Thoracic aorta (tissue), 2 donors: ENCODE measurements at places on chromosomes 1 and 21.

DNA sequence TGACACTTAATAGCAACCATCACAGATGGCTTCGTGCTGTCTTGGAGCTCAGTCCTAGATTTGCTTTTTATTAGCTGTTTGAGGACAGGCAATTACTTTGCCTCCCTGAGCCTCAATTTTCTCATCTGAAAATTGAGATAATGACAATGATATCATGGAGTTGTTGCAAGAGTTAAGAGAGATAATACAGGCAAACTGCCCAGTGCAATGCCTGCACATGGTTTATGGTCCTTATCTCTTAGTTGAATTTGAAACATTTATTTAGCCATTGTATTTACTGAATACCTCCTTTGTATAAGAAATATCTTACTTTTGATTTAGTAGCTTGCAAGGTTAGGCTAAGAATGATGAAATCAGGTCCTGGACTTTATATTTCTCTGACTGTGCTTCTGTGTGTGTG is 17.7 kb downstream of the KCNA2 start:
- H3K4me3 ChIP-seq: no peak overlapping the region
- DNase-seq: no peak
- H3K27me3 ChIP-seq: no peaks in the 10 kb centered on the region
- H3K36me3 ChIP-seq: no peaks in the 10 kb centered on the region
- no peaks in the 10 kb centered on the region for H3K4me1 ChIP-seq

DNA sequence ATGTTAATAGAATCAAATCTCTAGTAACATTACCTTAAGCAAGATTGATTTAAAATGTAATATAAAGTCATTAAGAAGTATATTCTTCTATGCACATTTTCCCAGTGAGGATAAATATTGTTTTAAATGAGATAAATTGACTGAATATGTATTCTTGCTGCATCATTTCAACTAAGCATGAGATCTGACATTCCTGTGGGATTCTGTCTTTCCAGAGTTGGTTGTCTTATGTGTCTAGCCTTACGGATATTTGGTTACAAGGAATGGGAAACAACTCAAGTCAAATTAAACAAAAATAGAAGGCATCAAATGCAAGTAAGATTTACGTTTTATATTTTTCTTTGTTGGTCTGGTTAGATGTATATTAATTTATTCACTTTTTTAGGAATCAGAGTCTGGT is 287.5 kb downstream of the PTGER3 start:
- no peaks in the 10 kb centered on the region for H3K4me1 ChIP-seq
- DNase-seq: no peak
- no peaks in the 10 kb centered on the region for H3K27me3 ChIP-seq
- H3K27ac ChIP-seq: no peak overlapping the region
- no peaks in the 10 kb centered on the region for H3K36me3 ChIP-seq
- H3K4me3 ChIP-seq: no peak overlapping the region

GRCh38 chr1:112307930-112308591 is 88.0 kb upstream of the CTTNBP2NL start:
- no peak overlapping the region for H3K27ac ChIP-seq
- H3K36me3 ChIP-seq: no peaks in the 10 kb centered on the region
- H3K4me1 ChIP-seq: no peaks in the 10 kb centered on the region
- H3K27me3 ChIP-seq: no peaks in the 10 kb centered on the region
- H3K4me3 ChIP-seq: no peak overlapping the region

- H3K4me1 ChIP-seq: peaks cover 15% of the 10 kb centered on the region
- no peak overlapping the region for H3K27ac ChIP-seq
- no peak overlapping the region for H3K4me3 ChIP-seq
Measured at GRCh38 chr21:28063241-28064216, 929.1 kb downstream of the LTN1 start.

DNA sequence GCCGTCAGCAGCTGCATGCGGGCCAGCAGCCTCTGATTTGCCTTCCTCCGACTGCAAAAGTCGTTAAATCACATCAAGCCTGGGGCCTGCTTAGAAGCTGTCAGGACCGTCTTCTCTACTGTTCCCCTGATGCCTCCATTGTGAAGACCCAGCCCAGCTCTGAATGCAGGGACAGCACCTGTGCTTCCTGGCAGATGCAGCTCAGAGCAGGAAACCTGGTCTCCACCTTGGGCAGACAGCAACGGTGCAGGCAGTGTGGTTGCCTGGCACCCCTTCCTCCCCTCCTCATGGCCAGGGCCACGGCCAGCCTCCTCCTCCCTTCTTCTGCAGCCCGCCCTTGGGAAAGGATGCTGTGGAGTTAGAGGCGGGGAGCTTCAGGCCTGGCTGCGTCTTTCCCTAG is 92.3 kb upstream of the COL6A1 start:
- DNase-seq: no peak
- H3K36me3 ChIP-seq: no peaks in the 10 kb centered on the region
- peaks cover under 1% of the 10 kb centered on the region for H3K4me1 ChIP-seq

- H3K27ac ChIP-seq: no peak overlapping the region
- no peaks in the 10 kb centered on the region for H3K36me3 ChIP-seq
- H3K4me1 ChIP-seq: peaks cover 8% of the 10 kb centered on the region
Measured at GRCh38 chr1:25854554-25854953, 4.7 kb downstream of the AUNIP start.

- peak overlapping the region; percentile 22 for H3K27ac ChIP-seq
- no peaks in the 10 kb centered on the region for H3K27me3 ChIP-seq
- peaks cover 32% of the 10 kb centered on the region for H3K4me1 ChIP-seq
- DNase-seq: no peak
- peaks cover 21% of the 10 kb centered on the region for H3K36me3 ChIP-seq
- no peak overlapping the region for H3K4me3 ChIP-seq
Measured at GRCh38 chr1:202247837-202248795, 54.5 kb downstream of the LGR6 start.

- no peak overlapping the region for H3K4me3 ChIP-seq
- H3K4me1 ChIP-seq: peaks cover 70% of the 10 kb centered on the region
- peaks cover 91% of the 10 kb centered on the region for H3K36me3 ChIP-seq
- no peaks in the 10 kb centered on the region for H3K27me3 ChIP-seq
- peak overlapping the region; percentile 84 for H3K27ac ChIP-seq
Measured at GRCh38 chr21:38818325-38818723, 12.6 kb downstream of the ETS2 start.

- no peak overlapping the region for H3K4me3 ChIP-seq
- no peak for DNase-seq
- H3K27me3 ChIP-seq: no peaks in the 10 kb centered on the region
- no peaks in the 10 kb centered on the region for H3K36me3 ChIP-seq
- H3K4me1 ChIP-seq: no peaks in the 10 kb centered on the region
Measured at GRCh38 chr1:117540532-117540931, 65.3 kb upstream of the TENT5C start.

DNA sequence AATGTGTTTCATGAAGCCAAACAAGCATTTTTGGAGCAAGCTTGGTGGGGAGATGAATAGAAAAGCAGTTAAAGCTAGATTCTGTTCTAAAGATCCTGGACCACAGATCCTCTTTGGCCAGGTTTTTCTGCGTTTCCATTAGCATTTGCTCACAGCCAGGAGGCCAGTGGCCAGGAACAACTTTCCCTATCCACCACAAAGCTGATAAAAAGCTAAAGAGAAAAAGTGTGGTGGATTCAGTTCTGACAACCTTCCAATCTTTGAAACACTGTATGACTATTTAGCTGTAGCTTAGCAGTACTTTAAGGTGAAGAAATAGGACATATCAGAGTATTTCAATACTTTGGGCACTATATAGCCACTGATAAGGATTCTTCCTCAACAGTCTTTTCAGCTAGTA is 3.0 kb upstream of the NEK7 start:
- no peak overlapping the region for H3K4me3 ChIP-seq
- DNase-seq: no peak
- peaks cover 50% of the 10 kb centered on the region for H3K4me1 ChIP-seq

GRCh38 chr21:46081862-46082712 is 15.8 kb upstream of the COL6A2 start:
- H3K36me3 ChIP-seq: no peaks in the 10 kb centered on the region
- no peaks in the 10 kb centered on the region for H3K27me3 ChIP-seq
- peaks cover 12% of the 10 kb centered on the region for H3K4me1 ChIP-seq
- H3K27ac ChIP-seq: no peak overlapping the region

DNA sequence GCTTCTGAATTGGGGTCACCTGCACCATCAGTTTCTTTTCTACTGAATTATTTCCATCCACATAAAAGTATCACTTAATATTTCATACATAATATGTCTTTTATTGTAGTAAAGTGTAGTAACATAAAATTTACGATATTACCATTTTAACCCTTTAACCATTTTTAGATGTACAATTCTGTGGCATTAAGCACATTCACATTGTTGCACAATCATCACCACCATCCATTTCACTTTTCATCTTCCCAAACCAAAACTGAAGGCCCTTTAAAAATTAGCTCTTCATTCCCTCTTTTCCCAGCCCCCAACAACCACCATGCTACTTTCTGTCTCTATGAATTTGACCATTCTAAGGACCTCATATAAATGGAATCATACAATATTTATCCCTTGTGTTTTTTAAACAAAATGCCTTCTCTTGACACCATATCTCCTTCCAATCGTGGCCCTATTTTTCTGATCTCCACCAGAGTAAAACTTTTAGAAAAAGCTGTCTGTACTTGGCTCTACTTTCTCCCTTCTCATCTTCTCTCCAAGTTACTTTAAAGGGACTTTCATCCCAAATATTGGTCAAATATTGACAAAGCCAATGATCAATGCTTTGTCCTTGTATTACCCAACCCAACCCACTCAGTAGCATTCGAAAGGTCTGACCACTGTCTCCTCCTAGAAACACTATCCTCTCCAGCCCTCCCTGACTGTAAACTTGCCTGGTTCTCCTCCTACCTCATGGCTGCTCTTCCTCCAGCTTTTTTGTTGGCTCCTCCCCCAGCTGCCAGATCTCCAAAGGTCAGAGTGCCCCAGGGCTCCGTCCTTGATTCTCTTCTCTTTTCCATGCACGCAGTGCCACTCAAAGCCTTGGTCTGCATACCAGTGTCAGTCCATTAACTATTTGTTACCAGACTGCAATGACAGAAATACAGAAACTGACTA is 44.7 kb downstream of the SLC30A10 start:
- no peaks in the 10 kb centered on the region for H3K27me3 ChIP-seq
- no peaks in the 10 kb centered on the region for H3K36me3 ChIP-seq
- no peaks in the 10 kb centered on the region for H3K4me1 ChIP-seq
- no peak for DNase-seq

DNA sequence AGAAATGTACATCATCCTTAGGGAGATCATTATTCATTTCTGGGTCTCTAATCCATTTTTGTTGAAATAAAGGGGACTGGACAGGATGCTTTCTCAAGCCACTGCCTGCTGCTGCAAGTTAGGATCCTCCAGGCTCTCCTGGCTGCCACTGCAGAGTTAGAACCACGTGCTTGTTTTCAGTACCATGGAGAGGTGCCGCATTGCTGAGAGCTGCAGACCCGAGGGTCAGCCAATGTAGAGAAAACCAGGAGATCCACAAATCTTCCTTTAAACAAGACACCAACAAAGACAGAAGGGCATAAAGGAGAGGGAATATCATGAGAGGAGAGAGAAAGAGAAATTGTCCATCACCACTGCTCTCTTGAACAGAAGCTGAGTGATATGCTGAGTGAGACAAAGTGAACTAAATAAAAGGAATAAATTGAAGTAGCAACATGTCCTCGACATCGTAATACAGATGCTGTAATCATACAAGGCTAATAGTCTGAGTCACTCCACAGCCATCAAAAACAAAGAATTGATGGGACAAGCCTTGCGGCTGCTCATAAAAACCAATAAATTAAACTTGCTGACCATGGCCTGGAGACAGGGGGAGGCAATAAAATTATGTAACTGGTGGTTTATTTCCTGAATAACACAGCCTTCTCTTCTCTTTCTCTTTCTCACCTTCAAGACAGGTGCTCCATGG is 255.7 kb downstream of the OMA1 start:
- no peaks in the 10 kb centered on the region for H3K27me3 ChIP-seq
- no peaks in the 10 kb centered on the region for H3K36me3 ChIP-seq
- no peak overlapping the region for H3K4me3 ChIP-seq
- no peak overlapping the region for H3K27ac ChIP-seq
- DNase-seq: no peak
- no peaks in the 10 kb centered on the region for H3K4me1 ChIP-seq

DNA sequence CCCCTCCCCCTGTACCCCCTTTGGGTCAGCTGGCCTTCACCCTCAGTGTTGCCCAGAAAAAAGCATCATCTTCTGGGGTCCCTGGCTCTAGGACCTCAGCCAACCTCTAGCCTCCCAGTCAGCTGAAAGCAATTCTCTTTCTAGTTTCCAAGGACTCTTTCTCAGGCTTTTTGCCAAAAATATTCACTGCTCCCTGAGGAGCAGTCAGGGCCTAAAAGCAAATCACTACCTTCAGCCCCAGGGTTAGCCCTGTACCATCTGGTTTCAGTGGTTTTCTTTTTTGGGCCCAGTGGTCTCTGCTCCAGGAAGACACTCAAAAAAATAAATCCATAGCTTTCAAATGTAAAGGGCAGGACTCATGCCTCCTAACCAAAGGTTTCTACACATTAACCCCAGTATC is 3.1 kb upstream of the LMOD1 start:
- no peak for DNase-seq
- peaks cover under 1% of the 10 kb centered on the region for H3K36me3 ChIP-seq
- H3K27me3 ChIP-seq: no peaks in the 10 kb centered on the region
- no peak overlapping the region for H3K4me3 ChIP-seq
- peak overlapping the region; percentile 76 for H3K27ac ChIP-seq
- peaks cover 29% of the 10 kb centered on the region for H3K4me1 ChIP-seq
